ENCODE measurements at places on chromosomes 3 and 15. TPM values are rescaled to one million over a fixed set of nuclear protein-coding genes. Genes with fewer than 3 reads are reported as not detected.

DNA sequence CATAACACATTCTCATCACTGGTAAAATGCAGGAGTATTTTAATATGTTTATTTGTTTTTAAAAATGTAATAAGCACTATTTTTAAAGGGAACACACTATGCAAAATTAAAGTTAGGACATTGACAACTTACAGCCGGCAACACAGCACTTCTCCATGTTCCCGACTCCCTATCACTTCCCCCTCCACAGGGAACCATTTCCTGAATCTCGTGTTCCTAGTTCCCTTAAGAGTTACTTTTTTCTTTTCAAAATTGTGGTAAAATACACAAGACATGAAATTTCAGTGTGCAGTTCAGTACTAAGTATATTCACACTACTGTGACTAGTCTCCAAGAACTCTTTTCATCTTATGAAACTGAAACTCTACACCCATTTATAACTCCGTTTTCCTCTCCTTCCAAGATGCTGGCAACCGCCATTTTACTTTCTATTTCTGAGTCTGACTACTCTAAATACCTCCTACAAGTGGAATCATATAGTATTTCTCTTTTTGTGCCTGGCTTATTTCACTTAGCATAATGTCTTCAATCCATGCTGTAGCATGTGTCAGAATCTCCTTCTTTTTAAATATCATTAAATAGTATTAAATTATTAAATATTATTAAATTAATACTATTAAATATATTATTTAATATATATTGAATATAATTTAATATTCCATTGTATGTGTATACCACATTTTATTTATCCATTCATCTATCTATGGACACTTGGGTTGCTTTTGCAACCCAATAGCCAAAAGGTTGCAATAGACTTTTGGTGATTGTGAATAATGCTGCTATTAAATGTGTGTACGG is 25.9 kb upstream of the UBE2Q2 start:
- DNase-seq, result no peak

Gene SCAANT1
- total RNA-seq, result not detected

- no peak for DNase-seq
These were observed 151.1 kb downstream of the SQOR start for GRCh38 chr15:45785897-45786296.

- no peak for DNase-seq
These were observed 116.9 kb upstream of the ARPP21 start for GRCh38 chr3:35522450-35522849.

Gene RTP1
- total RNA-seq, result not detected

GRCh38 chr3:127680798-127681221 is 8.1 kb downstream of the ABTB1 start:
- no peak for DNase-seq

Gene BCL2A1
- total RNA-seq, result not detected

DNA sequence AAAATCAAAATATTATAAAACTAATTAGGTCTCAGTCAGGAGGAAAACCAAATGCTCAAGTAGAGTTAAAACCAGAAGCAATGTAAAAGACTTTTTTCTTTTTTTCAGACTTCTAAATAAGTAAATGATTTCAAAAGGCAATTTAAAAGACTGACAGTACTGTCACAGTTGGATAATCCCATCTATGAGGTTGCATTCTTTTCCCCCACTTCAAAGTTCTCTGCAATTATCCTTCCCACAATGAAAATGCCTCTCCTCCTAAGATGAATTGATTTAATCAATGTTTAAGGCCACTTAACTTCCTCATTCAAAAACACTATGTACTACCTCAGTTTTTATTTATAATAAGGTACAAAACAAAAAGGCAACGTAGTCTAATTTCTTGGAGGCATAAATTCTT is 8.1 kb downstream of the MRPL3 start:
- DNase-seq, result no peak
